ENCODE measurements at places on chromosomes 4 and X.

DNA sequence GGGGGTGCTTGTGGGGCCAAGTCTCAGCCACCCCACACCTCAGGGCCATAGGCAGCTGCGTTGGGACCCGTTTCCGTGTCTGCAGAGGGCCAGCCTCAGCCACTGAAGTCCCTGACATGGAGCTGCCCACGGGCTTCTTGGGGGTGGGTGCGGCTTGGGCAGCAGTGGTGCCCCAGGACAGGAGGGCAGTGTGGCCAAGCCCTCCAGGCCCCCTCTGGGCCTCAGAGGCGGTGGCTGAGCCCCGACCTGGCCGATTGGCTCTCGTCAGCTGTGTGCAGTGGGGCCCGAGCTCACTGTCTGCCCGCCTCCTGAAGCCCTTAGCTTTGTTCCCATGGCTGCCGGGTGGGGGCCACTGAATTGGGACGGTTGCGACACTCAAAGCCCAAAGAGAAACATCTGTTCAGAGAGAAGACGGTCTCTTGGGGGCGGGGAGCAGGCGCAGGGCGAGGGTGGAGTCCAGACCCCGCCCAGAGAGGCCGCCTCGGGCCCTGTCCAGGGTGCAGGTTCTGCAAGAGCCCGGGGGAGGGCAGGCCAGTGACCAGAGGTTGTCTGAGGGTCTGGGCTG, 9.1 kb downstream of the FGFR3 start:
- no peak for DNase-seq

GRCh38 chrX:13937370-13938050, 92.2 kb downstream of the GEMIN8 start:
- DNase-seq = no peak

- DNase-seq = no peak
Observed at GRCh38 chrX:150581093-150581775, 12.8 kb downstream of the MTM1 start.

GRCh38 chr4:89197920-89198319, 86.6 kb downstream of the TIGD2 start:
- DNase-seq = no peak

GRCh38 chrX:154784149-154784995, 20.9 kb downstream of the MPP1 start:
- no peak for DNase-seq

DNA sequence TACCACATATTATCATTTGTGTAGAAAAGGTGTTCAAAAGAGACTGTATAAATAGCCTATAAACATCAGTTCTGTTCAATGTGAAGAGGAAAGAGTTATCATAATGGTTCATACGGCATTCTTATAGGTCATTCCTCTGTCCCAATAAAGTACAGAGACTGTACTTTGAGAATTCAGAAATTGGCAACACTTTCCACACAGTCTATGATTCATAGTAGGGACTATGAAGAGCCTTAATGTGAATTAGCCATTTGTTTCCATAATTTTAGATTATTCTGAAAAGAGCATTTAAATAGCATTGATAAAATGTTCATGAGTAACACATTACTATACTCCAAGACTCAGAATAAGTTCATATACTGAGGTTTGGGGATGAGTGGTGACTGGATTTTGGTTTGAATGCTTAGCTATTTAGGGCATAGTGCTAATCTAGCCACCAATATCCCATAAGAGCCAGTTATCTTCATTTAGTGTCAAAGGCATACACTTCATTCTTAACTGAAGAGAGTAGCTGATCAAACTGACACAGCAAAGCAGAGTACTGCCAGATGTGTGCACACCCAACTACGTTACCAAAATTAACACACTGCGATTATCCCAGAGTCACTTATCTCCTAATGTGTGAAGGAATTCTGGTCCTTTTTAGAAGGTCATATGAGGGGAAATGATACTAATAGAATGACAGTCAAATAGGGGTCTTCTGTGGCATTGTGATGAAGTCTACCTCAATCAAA, 10.2 kb downstream of the ANK2 start:
- DNase-seq = no peak

DNA sequence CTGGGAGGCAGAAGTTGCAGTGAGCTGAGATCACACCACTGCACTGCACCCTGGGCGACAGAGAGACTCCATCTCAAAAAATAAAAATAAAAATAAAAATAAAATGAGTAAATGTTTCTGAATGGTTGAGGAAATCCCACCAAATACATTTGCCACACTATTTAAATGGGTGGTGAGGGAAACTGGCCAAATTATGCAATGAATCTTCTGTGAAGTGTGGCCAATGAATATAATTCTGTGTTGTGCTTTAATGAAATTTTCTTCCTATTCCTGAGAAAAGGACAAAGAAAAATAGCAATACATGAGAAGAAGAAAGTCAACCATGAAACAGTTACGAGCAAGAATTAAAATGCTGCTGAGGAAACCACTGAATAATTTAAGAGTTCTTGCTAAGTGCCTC, 69.9 kb downstream of the CAMK2D start:
- no peak for DNase-seq

DNA sequence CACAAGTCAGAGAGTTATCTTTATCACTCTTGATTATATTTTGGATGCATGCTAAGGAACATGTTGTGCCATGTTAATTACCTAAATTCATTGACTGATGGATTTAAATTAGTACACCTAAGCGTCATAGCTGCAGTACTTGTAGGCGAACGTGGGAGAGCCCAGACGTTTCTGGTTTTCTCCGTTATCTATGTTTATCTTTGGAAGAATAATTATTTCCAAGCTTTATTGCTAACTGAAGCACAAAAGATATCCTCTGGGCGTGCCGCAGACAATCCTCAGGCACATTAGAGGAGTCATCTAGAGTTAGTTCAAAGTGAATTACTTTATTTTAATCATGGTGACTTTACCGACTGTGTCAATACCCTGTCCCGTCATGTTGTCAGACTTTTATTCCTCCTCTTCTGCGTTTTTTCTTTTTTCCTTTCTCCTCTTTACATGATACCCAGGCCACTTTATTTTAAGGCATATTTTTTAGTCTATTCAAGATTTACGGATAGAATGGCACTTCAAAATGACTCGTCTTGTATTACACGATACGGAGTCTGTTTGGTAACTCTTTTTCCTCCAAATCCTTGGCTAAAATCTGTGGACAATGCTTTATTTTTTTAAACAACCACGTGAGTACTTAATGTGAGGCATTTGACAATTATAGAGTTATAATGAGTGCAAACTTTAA, 632.0 kb upstream of the TENM3 start:
- DNase-seq = no peak

DNA sequence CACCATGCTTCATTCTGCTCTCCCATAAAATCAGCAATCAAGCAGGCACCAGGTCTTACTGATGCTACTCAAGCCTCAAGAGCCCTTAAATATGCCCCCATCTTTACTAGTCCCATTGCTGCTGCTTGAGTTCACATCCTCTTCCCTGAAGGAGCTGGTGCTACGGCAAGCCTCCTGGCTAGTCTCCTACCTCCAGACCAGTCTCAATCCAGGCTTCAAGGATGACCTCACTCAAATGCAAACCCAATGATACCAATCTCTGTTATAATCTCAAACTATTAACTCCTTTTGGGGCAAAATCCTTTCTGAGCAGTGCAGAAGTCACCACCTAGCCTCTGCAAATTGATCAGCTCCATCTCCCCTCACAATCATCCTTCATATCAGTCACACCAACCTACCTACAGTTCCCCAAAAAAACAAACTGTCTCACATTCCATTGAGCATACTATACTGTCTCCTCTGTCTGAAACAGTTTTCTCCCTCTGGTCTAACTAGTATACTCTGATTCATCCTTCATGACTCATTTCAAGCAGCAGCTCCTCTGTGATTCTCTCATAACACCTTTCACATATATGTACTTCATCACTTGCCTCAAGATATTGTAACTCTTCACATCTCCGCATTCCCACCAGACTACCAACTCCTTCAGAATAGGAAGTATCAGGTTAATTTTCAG, 30.0 kb downstream of the PAPSS1 start:
- DNase-seq = no peak

DNA sequence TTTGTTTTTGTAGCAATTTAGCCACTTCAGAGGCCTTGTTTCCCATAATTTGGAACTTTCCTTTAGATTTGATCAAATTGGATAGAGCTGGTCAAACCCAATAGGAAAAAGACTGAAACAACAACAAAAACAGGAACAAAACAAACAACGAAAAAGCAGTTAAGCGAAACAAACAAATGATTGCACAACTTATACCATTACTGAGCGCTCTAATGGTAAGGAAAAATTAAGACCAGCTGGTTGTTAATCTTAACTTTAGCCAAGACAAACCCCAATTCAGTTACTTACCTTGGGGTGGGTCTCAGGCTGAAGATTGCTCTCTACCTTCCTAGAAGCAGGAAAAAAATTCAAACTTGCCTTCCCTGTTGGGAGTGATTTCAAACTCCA, 38.3 kb downstream of the SPCS3 start:
- DNase-seq = no peak

- no peak for DNase-seq
Observed at GRCh38 chr4:168188754-168189153, 96.4 kb downstream of the ANXA10 start.

DNA sequence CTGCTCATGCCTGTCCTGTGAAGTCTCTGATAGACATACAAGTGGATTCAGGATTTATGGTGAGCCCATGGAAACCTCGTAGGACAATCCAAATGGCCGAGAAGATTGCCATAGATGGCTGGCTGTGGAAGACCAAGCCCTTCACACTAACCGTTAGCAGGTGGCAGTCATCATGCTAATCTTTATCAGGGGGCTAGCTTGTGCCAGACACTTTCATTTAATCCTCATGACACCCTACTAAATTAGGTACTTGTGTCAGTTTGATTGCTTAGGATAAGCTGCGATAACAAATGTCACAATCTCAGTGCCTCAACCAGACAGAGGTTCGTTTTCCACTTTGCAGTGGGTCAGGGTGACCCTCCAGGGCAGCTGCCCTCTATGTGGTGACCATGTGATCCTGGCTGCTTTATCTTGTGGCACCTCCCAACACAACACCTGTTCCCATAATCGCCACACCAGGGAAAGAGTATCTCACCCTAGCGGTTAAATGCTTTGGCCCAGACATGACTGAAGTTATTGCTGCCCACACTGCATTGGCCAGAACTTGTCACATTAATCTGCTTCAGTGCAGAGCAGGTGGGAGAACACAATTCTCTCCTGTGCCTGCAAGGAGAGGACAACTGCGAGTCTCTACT, 60.8 kb downstream of the REPS2 start:
- DNase-seq = peak; percentile 55

DNA sequence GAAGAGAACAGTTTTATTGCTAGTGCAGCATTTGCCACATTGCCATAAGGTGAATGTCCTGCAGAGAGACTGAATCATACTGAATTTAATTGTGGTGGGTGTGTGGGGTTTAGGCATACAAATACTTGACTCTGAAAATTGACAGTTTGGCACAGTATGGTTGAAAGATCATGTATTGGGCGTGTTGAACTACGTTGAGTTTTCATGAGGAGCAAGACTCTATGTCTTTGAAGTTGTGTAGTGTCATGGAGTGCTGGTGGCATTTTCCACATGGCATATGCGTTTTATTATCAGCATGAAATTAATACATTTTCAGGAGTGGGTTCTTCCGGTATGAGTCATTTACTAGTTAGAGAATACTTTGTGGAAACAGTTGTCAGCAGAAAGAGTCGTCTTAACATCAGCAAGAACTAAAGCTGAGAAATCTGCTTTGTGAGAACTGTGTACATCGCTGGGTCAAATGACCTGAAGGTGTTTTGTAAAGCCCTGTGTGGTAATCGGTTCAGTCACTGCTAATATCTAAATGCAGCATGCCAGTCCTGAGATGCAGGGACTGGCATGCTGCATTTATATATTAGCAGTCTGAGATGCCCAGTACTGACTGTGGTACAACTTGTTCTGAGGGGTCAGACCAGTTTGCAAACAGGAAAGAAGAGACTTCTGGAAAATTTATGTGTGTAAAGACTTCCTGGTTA, 50.3 kb downstream of the ARHGAP10 start:
- peak; percentile 63 for DNase-seq

- DNase-seq = no peak
Observed at GRCh38 chr4:85478576-85478975, 3.6 kb downstream of the ARHGAP24 start.

DNA sequence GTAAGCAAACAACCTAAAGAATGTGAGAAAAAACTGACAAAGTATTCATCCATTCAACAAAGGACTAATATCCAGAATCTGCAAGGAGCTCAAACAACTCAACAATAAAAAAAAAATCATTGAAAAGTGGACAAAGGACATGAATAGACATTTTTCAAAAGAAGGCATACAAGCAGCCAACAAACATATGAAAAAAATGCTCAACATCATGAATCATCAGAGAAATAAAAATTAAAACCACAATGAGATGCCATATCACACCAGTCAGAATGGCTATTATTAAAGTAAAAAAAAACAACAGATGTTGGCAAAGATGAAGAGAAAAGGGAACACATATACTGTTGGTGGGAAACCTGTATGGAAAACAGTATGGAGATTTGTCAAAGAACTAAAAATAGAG, 120.7 kb upstream of the ADGRL3 start:
- no peak for DNase-seq

DNA sequence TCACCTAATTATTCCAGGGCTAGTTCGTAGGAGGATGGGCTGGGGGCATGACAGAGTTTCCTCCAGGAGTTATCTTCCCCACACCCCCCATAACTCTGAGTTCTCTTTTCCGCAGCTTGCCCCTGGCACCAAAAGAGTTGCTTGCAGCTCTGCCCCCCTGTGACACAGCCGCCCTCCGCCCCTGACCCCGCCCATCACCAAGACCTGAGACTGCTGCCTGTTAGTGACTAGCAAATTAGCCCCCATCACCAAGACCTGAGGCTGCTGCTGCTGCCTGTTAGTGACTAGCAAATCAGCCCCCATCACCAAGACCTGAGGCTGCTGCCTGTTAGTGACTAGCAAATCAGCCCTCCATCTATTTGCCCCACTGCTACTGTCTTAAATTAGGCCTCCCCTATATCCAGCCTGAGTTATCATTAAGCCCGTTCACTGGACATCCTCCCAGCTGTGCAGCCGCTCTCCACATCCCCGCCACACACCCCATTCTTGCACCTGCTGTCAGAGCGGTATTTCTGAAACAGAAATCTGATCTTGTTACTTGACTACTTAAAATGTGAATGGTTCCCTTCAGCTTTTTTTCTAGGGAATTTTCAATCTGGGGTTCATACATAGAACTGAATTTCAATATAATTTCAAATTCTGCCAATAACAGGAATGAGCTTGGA, 1.5 kb upstream of the PAPSS1 start:
- no peak for DNase-seq

- no peak for DNase-seq
Observed at GRCh38 chr4:19944806-19945205, 306.9 kb upstream of the SLIT2 start.

GRCh38 chrX:129798888-129799287, 19.1 kb downstream of the SASH3 start:
- DNase-seq = no peak

DNA sequence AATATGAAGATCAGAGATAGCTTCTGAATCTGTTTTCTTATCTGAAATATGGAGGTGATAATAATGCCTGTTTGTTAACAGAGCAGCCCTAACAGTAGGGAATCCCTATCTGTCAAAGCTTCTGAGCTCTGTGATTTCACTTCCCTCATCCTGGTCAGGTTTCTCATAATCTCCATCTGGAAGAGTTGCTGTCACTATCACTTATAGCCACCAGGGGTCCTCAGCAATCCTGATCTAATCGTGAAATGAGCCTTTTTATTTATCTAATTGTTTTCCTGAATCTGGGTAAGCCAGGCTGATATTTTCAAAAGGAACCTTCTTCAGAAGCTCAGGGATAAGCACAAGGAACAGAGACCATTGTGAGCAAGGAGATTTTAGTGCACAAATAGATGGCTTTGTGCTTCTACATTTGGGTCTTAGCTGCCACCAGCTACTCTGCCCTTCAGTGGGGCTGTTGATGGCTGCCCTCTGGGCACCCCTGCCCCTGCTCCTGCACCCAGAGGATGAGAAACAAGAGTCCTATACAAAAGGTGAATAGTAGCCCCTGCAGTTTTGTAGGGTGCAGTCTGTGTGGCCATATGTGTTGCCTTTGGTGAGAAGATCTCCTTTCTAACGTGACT, 196.4 kb upstream of the RADX start:
- peak; percentile 18 for DNase-seq

All from DMS 273 treated with DMSO at 0.1 percent for 48 hours (cell line).